Thoracic aorta (tissue), 2 donors: ENCODE measurements at places on chromosomes 2 and 18.

GRCh38 chr2:217220228-217221013, 360.6 kb upstream of the TNP1 start:
- no peak for DNase-seq

DNA sequence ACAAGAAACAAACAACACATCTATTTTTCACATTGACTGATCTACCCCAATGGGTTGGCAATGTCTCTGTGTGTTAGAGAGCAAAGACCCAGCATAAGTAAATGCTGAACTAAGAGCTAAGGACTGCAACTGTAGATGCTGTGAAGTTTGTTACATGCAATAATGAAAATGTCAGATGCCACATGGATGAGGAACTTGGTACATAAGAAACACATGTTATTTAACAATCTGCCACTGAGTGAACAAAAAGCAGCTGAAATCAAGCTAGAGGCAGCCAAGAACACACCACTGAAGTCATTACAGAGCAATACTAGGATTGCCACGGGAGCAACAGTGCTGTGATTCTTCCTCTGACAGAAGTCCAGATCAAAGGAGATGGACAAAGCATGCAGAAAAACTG, 389.4 kb downstream of the CDH2 start:
- no peak for DNase-seq

- DNase-seq: no peak
These were observed 54.7 kb upstream of the FZD7 start for GRCh38 chr2:201978986-201979385.

- DNase-seq: no peak
These were observed 29.1 kb downstream of the XIRP2 start for GRCh38 chr2:166917415-166917814.

DNA sequence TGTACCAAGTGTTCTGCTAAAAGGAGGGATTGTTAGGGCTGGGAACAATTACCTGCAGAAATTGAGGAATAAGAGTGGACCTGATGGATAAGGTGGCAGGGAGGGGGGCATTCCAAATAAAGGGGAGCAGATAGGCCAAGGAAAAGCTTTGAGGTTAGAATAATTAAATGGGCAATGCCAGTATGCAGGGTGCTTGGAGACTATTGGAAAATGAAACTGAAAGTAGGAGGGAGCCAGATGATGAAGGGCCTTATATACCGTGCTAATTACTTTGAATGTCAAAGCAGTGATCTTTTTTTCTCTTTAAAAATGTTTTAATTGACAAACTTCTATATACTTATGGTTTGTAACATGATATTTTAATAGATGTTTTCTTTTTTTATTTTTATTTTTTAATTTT, 42.9 kb downstream of the MMADHC start:
- no peak for DNase-seq

GRCh38 chr18:32200766-32201165, 10.9 kb downstream of the MEP1B start:
- DNase-seq: no peak

DNA sequence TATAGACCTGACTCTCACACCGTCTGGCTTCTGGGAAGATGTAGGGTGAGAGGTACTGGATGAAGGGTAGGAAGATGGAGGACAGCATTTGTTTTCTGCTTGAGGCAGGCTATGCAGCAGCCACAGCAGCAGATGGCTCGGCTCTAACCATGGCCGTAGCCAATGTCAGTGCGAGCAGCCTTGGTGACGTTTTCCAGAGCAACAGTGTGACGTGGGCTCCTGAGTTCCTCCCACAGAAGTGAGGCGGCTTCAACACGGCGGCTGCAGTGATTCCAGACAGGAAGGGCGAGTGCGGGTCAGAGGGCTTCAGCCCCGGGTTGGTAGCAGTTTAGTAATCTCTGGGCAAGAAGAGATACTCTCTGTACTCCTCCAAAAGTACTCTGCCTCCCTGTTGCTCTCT, 133.0 kb upstream of the MYT1L start:
- DNase-seq: no peak

DNA sequence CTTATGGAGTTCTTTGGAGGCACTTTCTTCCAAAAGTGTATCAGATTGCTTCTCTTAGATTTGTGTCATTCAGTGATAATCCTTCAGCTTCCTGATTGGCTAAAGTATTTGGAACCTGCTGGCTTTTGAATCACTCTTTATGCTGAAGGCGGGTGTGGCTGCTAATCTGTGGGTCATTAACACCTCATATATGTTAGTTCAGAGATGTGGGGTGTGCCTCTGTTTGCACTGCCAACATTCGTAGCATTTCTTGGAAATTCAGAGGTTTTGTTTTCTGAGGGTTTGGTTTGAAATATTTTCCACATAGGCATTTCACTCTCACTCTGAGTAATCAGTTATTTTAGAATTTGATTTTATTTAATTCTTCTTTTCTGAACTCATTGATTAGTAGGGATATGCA, 1604.4 kb upstream of the ACVR2A start:
- no peak for DNase-seq

GRCh38 chr2:72681016-72681995, 144.5 kb downstream of the EXOC6B start:
- DNase-seq: no peak

DNA sequence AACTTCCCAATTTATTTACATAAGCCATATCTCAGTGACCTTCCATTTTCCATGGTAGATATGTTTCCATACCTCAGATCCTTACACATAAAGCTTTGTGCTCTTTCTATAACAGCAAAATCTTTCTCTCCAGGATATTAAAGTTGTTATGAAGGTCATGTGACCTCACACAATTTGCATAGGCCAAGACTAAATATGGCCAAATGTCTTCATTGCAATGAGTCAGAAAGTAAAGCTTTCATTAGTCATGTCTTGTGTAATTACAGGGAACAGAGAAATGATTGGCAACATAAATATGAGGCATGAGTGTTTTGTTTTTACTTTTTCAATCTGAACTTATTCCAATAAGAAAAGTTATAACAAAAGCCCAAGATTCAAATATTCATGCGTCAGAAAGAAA, 243.5 kb downstream of the ASXL3 start:
- no peak for DNase-seq

- DNase-seq: no peak
These were observed 102.6 kb upstream of the GLI2 start for GRCh38 chr2:120632796-120633646.

GRCh38 chr2:46493241-46493970, 14.0 kb downstream of the TMEM247 start:
- no peak for DNase-seq

- DNase-seq: no peak
These were observed 37.0 kb downstream of the TWIST2 start for GRCh38 chr2:238884812-238885408.

- no peak for DNase-seq
These were observed 174.0 kb downstream of the MREG start for GRCh38 chr2:215839309-215839708.

GRCh38 chr18:37341473-37342086, 224.0 kb downstream of the CELF4 start:
- no peak for DNase-seq

- DNase-seq: no peak
These were observed 81.0 kb downstream of the SPRED2 start for GRCh38 chr2:65351234-65351947.

DNA sequence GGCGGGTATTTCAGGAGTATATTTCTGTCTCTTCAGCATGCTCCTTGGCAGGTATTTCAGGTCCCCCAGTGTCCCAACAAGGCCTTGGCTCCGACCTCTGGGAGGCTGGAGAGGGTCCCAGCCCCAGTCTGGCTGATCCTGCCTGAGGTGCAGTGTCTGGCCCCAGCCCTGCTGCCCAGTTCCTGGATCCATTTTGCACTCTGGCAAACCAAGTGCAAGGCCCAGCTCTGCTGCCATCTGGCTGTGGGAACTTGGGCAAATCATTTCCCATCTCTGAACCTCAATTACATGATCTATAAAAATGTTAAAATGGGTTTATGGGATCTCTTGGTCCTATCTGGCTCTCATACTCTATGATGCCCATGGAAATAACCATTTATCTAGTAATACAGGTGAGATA, 63.6 kb downstream of the ZBTB7C start:
- DNase-seq: no peak

- DNase-seq: no peak
These were observed 88.4 kb downstream of the PMAIP1 start for GRCh38 chr18:59988098-59988706.
